ENCODE measurements at places on chromosomes 7 and 10.

- DNase-seq, result no peak
Measured at GRCh38 chr10:92156874-92157773, 133.8 kb downstream of the CPEB3 start.

- DNase-seq, result no peak
Measured at GRCh38 chr7:48147078-48147591, 24.1 kb upstream of the ABCA13 start.

DNA sequence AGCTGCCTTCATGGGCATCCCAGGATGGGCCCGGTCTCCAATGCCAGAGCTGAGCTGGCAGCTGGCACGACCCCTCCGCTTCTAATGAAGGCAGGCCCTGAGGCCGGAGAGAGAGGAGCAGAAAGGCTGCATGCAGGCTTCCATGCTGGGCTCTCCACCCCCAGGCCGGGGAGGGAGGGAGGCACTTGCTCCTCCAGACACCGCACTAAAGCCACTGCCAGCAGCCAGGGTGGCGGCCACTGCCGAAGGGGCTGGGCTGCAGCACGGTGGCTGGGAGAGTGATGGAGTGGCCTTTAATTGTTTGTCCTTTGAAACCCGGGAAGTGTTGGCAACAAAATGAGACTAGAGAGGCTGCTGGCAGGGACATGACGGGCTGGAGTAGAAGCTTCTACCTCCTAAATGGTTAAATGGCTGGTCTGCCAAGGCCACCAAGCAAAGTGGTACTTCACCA is 236.5 kb downstream of the SKAP2 start:
- DNase-seq, result no peak

DNA sequence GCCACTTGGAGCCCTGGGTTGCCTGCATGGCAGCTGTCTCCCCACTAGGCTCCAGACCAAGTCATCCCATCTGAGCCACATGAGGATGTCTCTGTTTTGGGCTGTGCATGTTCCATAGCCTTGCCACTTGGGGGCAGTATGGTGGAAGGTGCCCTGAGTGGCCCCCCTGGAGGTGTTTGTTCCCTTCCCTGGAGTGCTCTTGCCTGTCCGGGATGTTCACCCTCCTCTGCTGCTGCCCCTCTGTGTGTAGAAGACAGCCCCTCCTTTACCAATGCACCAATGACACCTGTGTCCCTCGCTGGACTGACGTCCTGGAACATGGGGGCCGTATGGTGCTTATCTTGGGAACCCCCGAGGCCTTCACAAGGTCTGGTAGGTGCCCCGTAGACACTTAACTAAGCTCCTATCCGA is 100.2 kb downstream of the ACTR3B start:
- peak; percentile 28 for DNase-seq

- no peak for DNase-seq
Measured at GRCh38 chr10:62093863-62094291, 174.8 kb downstream of the RTKN2 start.

DNA sequence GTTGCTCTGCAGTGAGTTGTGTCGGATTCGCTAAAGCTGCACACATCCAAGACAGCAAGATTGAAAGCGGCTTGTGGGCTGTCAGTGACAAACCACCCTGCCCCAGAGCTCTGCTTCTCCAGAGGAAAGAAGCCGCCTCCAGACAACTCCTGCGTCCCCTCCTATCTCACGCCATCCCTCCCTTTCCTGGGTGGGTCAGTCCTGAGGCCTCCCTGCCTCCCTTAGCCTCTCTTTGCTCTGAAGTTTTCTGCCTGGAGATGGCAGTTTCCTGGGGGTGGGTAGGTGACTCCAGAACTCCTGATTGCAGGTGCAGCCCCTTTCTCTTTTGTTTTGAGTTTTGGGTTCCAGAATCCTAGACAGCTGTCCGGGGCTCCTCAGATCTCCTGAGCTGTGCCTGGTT is 78.7 kb downstream of the EMX2 start:
- no peak for DNase-seq

GRCh38 chr7:140022582-140023211 is 40.1 kb downstream of the PARP12 start:
- DNase-seq, result no peak

DNA sequence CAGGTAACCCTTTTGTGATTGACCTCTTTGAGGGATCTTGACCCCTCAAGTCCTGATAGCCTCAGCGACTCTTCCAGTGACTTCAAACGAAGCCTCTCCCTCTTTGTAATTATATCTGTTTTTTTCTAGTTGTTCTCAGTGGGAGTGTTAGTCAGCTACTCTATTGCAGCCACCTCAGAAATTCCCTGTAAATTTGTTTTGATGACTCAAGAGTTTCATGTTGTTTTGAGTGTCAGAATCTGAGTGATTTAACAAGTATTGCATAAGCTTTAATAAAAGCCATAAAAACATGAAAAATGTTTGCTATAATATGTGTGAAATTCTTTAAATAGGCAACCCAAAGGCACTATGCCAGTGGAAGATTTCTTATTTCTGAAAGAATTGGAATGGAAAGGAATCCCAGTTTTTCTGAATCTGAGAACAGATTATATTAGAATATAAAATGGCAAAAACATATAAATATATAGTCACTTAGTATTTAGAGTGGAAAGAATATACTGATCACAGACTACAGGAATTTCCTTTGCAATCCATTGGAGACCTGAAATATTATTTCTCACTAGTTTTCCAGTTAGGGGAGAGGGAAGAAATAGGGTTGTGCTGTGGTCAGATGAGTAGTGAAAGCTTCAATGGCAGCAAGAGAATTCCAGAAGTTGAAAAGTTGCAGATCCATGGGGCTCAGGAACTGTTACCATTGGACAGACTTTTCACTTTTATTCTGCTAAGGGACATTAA is 94.4 kb upstream of the SEMA3C start:
- DNase-seq, result peak; percentile 10

DNA sequence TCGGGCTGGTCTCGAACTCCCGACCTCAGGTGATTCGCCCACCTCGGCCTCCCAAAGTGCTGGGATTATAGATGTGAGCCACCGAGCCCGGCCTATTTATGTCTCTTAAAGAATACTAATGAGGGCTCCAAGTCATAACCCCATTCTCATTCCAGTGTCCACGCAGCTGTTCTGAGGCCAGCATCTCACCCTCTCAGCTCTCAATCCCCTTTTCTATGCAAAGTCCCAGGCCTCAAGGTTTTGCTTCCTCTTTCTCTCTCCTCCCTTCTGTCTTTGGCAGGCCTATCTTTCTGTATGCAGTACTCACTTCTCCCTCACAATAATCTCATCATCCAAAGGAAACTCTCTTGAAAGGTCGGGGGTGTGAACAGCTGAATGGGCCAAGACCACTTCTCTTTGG is 28.0 kb upstream of the VSIR start:
- peak; percentile 81 for DNase-seq

GRCh38 chr7:111588065-111588433 is 25.8 kb upstream of the IMMP2L start:
- no peak for DNase-seq

DNA sequence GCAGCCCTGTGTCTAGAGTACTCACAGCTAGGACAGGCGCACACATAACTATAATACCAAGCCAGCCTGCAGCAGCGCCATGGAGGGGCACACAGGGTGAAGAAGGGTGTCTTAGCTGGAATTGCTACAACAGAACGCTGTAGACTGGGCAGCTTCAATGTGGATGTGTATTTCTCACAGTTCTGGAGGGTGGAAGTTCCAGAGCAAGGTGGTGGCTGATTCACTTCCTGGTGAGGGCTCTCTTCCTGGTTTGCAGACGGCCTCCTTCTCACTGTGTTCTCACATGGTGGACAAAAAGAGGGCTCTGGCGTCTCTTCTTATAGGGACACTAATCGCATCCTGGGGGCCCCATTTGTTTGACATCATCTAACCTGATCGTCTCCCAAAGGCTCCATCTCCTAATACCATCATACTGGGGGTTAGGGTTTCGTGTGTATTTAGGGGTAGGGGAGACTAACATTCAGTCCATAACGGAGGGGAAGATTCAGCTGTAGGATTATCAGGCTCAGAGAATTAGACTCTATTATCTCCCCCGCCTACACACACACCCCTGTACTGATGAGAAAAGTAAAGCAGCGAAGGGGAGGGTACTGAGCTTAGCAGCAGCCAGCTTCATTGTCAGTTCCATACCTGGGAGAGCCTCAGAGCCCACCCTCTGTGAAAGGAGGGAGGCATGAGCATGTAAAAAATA is 289.1 kb downstream of the CCDC3 start:
- DNase-seq, result no peak

DNA sequence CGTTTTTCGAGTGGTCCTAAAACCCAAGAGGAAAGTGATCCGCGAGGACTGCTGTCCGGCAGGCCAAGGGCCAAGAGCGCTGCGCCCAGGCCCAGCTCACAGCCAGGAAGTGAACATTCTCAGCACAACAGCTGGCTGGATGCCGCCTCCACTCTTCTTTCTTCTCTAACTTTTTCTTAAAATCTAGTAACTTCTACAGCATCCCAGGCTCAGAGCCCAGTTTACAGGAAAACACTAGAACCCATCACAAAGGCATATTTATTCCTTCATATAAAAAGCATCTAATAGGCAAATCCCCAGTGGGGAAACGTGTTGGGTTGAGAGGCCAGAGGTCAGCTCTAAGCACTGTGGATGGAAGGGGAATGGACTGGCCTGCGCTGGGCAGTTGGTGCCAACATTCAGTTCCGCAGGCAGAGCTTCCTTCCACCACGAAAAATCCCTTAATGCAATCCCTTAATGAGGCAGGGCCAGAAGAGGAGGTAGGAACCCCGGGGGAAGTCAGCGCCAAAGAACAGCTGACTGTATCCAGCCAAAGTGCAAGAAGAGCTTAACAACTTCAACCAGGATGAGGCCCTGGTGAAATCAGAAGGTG is 74.8 kb downstream of the ZRANB1 start:
- no peak for DNase-seq

- peak; percentile 9 for DNase-seq
Measured at GRCh38 chr10:56823849-56824248, 462.8 kb upstream of the ZWINT start.

GRCh38 chr10:42935466-42935865 is 141.4 kb upstream of the RET start:
- DNase-seq, result no peak

DNA sequence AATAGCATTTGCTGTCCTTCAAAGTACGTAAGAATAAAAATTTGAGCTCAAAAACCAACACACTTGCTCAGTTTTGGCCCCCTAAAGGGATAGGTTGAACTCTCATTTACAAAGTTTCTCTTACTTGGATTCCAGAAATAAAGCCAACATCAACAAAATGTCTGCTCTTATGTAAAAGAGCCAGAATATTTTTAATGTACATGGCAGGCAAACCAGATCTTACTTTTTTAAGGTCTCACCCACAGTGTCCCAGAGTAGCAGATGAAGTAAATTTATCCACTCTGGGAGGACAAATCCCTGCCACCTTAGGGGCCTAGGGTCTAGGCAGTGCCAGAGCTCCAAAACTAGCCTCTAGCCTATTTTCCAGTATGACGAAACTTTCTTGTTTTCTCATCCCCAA is 159.6 kb downstream of the SKAP2 start:
- DNase-seq, result no peak

- no peak for DNase-seq
Measured at GRCh38 chr10:116098411-116099022, 174.5 kb downstream of the GFRA1 start.

DNA sequence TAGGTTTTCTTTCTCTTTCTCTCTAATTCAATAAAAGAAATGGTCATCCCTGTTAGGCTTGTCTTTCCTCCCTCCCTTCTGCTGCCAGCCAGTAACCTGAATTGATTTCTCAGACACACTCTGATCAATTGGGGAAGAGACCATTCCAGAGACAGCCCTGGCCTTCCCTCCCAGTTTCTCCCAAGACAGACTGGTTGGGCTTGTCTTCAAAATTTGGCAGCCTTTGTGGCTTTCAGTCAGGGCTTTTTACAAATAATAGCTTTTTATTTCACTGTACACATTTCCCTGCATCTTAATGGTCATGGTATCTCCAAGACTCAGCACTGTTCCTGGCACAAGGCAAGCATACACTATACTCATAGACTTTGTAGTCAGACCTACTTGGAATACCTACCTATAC is 33.9 kb downstream of the BCAP29 start:
- no peak for DNase-seq

GRCh38 chr10:76185471-76186301 is 754.3 kb downstream of the LRMDA start:
- DNase-seq, result no peak

GRCh38 chr10:109166935-109167334 is 756.4 kb downstream of the XPNPEP1 start:
- no peak for DNase-seq

- no peak for DNase-seq
Measured at GRCh38 chr7:83921271-83921940, 272.5 kb upstream of the SEMA3E start.

GRCh38 chr7:30771880-30772425 is 736 bp downstream of the MINDY4 start:
- DNase-seq, result no peak

- DNase-seq, result no peak
Measured at GRCh38 chr7:107002529-107002998, 41.9 kb upstream of the PRKAR2B start.

DNA sequence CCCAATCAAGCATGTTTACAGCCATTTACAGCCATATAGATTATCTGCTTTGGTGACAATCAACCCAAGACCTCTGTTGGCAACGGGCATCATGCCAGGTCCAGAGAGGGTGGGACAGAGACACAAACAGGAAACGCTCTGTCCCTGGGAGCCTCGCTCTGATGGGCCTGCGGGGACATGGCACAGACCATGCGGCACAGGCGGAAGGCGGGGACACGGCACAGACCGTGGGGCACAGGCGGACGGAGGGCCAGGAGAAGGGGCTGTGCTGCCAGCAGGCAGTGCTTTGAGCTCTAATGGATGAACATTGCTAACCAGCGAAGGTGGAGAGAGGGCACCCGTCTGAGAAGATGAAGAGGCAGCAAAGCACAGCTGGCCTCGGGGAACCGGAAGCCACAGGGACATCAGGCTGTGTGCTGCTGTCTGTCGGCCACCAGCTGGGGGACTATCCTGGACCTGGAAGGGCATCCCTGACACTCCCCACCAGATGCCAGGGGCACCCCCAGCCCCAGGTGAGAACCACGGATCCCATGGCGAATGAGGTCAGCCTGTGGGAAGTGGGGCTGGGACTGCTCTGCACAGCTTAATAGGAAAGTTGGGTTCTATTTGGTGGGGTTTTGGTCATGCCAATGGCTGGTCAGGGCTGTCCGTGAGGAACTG is 61.0 kb downstream of the DIP2C start:
- no peak for DNase-seq

DNA sequence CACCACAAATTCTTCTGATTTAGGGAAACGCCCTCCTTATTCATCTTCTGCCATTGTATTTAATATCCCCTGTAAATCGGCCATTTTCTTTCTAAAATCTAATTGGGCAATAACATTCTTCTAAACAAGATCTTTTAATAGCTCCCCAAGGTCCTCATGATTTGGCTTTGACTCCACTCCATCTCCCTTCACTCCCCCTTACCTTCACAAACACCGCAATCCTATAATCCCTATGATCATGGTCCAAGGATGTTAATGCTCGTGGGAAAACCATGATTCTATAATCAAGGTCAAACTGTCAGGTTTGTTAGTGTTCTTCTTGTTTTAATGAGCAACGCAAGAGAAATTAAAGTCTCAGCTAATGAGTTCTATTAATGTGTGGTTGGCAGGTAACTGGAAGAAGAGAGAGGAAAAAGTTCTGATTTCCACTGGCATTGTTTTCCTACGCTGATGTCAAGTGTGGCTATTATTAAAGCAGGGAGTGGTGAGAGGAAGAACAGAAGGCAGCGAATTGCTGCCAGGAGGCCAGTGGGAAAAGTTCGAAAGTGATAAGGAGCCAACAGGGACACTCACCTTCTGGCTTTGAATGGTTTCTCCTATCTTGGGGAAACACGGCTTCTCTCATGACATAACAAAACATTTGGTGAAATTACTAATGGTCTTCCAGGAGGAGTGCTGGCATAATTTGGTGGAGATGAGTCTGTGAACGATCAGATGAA is 28.1 kb downstream of the LRRC72 start:
- no peak for DNase-seq
